ENCODE measurements at places on chromosomes 6 and 20.

- DNase-seq = no peak
Observed at GRCh38 chr6:112298816-112299281, 44.5 kb upstream of the LAMA4 start.

DNA sequence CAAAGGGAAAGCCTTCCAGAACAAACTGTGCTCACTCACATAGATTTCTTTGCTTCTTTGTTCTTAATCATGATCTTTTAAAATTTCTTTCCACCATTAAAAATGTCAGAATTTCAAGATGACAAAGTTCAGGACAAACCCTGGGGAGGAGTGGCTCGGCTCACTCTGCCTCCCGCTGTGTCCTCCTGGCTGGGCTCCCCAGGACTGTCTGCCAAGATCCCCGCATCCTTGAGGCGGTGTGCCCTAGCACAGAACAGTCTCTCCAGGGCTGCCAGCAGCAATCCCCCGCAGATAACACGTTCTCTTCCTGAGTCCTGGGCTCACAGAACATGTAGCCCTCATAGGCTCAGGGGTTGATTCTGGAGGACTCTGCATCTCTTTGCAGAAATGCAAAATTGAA lies 98.4 kb upstream of the KCNG1 start:
- no peak for DNase-seq

- no peak for DNase-seq
Observed at GRCh38 chr6:50362706-50363105, 313.0 kb upstream of the DEFB112 start.

DNA sequence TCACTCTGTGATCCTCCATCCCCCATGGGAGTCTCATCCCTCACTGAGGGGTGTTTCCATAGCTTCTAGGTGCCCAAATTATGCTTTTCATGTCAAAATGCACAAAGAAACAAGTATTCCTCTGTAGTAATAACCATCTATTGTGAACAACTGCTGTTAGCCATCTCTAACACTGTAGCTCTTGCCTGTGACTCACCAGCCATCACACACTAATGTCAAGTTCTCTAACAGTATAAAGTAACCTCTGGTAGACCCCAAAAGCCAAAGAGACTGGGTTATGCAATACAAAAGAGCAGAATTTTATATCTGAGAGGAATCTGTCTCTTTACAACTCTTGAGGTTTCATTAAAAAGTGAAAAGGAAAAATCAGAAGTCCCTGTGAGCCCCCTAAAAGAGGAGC lies 25.4 kb upstream of the IYD start:
- DNase-seq = no peak

DNA sequence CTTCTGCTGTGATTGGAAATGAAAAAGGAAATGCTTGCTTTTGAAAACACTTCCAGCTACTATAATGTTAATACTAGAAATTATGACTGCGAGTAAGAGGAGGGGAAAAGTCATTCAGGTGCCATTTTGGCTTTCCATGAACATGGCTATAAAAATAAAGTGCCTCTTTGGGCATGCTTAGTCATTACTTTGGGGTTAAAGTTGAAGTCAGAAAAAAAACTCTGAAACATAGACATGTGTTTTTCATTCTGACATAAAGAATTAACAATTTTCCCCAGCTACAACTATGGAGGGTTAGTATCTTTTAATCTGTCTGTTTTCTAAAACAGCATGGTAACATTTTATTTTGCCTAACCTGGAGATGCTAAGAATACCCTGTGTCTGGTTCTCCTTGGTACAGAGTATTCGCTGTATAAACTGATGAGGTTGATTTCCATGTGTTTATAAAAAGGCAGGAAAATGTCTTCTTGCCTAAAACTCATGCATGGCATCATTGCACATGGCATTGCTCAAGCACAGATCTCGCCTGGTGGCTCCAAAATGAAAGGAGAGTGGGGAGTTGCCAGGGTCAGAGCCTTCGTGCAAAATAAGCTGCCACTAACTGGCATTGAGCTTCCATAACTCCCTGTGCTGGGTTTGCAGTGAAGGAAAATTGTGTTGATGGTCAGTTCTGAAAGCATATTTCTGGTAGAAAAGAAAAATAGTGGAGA lies 188.9 kb downstream of the KCNQ5 start:
- DNase-seq = no peak

GRCh38 chr20:62918147-62918546 lies 8.2 kb downstream of the DIDO1 start:
- DNase-seq = no peak

DNA sequence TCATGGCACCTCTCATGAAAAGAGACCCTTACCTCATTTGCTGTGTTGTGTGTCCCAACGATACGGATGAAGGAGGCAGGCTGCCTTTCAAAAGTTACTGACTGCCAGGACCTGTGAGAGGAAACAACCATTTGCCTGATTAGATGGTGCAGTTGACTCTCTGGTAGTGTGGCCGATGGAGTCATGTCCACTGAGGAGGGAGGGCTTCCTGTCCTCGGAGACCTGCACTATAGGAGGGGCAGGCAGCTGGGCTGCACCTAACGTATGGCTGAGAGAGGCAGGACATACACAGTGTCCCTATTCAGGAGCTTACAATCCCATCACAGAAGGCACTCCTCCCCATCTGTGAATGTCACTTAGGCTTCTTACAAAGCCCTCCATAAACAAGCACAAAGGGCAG lies 373.0 kb downstream of the ZFAND3 start:
- no peak for DNase-seq

- DNase-seq = no peak
Observed at GRCh38 chr6:47709160-47709559, 10.8 kb downstream of the ADGRF4 start.

Data from activated CD4-positive, alpha-beta T cell treated with anti-CD3 and anti-CD28 coated beads, Interleukin-2, amount 50 U/mL, for 24 hours (primary cell).